ENCODE measurements at places on chromosomes 12 and 14.

DNA sequence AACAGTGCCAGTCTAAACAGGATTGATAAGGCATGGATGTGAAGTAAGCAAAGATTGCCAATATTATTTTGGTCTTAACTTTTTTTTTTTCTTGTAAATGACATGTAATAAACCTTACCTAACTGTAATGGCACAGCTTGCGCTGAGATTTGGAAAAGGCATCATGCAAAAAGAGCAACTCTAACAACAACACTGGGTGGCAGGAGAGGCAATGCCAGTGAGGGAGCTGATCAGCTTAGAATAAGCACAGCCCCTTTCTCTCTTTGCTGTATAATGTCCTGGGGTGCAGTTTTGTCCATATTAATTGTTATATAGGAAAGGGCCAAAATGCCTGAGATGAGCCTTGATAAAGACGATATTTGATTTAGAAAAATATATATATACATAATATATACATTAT lies 1589.7 kb upstream of the FLRT2 start:
- DNase-seq: no peak

GRCh38 chr12:113261847-113262470 lies 40.7 kb downstream of the TPCN1 start:
- peak; percentile 20 for DNase-seq

DNA sequence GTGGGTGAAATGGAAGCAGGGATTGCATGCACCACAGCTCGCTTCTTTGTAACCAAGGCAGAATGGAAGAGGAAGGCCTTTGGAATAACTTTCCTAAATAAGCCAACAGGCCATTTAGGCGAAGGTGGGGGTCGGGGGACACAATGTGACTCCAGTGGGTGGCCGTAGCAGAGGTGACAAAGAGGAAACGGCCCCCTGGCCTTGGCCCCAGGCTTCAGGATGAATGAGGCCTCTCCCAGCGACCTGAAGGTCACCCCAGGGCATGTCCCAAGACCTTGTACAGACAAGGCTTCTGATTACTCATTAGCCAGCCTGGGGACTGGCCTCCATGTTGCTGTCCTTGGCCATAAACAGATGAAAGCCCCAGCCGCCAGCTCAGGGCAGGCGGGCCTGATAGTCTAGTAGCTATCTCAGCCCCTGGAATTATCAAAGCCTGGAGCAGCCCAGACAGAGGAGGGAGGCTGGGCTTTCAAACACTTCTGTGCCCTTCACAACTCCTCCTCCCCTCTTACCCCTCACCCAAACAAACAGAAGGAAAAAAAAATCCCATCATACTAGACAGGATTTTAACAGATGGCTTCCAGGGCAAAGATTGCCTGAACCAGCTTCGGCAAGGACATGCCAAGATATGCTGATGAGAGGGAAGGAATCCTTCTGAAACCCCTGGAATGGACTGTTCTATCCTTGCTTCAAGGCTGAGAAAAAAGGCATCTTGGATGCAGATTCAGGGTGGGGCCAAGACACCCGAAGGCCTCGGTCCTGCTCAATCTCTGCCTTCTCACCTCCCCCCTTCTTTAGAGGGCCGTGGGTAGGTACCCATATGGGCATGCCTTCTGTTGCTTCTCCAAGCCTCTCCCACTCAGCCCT lies 142.3 kb upstream of the PARP11 start:
- no peak for DNase-seq

DNA sequence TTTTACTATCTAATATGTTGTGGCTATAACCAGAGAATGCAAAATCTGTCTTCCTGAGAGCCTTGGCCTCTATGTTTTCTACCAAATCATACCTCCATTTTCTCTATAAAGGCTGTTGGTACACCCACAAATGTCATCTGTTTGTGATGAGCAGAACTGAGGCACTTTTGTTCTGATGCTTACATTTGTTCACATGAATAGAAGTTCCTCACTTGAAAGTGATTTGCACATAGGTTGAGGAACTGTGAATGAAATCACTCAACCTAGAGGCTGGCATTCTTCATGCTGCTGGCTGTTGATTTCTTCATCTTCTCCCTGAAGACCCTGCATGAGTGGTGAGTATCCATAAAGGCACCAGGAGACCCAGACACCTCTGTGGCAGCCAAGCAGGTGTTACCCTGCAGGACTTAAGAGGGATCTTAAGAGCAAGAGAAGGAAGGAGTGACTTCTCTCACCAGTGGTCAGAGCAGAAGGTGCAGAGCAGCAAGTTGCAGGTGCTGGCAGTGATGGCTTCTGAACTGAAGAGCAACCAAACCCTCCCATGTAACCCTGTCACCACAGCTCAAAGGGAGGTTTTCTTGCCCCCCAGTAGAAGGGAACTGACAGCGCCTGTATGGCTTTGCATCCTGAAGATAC lies 110.3 kb downstream of the HMGA2 start:
- no peak for DNase-seq

DNA sequence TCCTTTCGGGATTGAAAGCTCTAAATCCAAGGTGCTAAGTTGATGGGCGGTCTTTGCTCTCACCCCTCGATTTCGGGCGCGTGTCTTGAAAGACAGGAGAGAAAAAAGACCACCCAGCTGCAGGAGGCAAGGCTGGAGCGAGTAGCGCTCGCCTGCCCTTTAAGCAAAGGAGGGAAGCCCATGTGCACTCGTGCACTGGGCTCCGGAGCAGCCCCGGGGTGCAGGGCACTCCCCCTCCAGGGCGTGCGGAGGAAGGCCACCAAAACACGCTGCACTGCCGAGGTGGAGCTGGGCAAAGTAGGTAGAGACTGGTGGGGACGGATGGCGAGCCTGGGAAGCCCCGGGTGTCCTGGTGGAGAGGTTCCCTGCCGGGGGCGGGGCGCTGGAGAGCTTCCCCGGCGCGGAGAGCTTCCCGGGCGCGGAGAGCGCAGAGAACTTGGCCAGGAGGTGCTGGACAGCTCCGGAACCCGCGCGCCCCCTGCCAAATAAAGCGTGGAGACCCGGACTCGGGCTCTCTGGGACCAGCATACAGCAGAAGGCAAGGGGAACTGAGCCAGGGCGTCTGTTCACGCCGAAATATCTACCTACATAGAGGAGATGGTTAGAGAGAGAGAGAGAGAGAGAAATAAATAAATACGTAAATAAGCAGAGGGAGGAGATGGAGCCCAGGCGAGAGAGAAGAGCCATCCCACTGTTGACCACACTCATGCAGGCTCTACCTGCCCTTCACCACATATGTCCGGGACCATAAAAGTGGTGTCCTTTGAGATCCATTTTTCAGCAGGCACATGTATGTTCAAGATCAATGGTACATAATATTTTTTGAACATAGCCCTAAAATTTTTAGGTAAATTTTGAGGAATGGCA lies 662 bp upstream of the NELL2 start:
- peak; percentile 8 for DNase-seq

DNA sequence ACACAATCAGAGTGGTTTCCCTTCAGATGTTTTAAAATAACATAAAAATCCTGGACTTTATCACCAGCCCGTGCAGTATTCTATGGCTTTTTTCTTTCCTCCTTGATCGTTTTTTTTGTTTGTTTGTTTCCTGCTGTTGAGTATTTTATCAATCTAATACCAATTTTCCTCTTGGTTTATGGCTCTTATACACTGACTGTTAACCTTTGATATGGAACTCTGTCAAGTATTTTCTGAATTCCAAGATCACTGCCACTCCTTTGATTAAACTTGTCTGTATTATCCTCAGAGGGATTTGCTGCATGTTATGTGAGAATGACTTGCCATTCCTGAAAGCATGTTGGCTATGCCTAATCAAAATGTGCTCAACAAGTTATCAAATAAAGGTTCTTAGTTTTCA lies 88.4 kb downstream of the PELI2 start:
- no peak for DNase-seq

- DNase-seq: no peak
These were observed 37.2 kb downstream of the SUPT16H start for GRCh38 chr14:21346532-21347135.

GRCh38 chr12:42564556-42564955 lies 25.0 kb downstream of the PRICKLE1 start:
- no peak for DNase-seq

DNA sequence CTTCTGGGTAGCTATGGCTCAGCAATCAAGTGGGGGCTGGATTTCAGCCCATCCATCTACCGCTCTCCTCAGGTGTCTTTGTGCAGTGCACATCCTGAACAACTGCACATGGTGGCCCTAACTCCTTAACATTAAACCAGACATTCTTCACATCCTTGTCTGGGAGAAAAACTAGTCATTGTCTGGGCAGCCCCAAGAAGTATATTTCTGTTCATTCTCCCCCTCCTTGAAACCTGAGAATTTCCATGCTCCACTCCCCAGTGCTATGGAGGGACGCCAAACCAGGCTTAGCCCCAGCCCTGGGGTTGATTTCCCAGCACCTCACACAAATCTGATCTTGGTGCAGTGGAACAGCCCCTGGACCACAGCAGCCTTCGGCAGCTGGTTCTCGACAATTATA lies 13.4 kb downstream of the MYL2 start:
- no peak for DNase-seq

GRCh38 chr14:31932675-31933074 lies 144.4 kb upstream of the ARHGAP5 start:
- no peak for DNase-seq

GRCh38 chr12:82242729-82243128 lies 115.5 kb downstream of the CCDC59 start:
- no peak for DNase-seq

- DNase-seq: no peak
These were observed 2.3 kb downstream of the DICER1 start for GRCh38 chr14:95155045-95155444.

DNA sequence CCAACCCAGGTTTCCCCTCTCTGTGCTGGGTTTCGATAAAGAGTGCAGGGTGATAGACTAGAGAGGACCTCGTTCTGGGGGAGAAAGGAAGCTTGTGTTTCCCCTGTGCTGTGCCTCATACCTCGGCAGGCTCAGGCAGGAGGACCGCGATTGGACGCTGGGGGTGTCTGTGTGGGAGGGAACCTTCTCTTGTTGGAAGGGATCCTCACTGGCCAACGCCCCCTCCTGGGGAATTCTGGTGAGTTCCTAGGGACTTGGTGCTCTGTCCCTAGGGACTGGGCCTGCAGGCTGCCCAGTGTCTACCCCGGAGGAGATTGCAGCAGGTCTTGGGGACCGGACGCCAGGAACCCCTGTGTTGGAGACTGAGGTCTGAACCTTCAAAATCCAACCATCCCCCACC lies 157.4 kb upstream of the PRMT8 start:
- no peak for DNase-seq

- no peak for DNase-seq
These were observed 273.9 kb downstream of the TMEM132D start for GRCh38 chr12:129629901-129630300.

DNA sequence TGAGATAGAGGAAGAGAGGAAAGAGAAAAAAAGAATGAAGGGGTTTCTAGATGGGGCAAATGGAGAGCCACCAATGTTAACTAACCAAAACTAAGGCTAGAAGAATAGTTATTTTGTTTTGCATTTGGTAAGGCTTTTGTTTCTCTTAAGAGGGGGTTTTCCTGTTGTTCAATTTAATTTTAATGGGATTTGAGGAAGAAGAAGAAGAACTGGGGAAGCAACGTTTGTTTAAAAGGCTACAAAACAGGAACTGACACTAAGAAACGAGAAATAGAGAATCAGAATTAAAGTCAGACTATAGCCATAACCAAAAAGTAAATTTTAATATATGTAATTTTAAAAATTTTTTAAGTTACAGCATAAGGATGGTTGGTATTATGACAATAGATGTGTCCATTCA lies 13.7 kb downstream of the TXNDC16 start:
- no peak for DNase-seq

- peak; percentile 4 for DNase-seq
These were observed 936 bp downstream of the TFCP2 start for GRCh38 chr12:51171884-51172514.

DNA sequence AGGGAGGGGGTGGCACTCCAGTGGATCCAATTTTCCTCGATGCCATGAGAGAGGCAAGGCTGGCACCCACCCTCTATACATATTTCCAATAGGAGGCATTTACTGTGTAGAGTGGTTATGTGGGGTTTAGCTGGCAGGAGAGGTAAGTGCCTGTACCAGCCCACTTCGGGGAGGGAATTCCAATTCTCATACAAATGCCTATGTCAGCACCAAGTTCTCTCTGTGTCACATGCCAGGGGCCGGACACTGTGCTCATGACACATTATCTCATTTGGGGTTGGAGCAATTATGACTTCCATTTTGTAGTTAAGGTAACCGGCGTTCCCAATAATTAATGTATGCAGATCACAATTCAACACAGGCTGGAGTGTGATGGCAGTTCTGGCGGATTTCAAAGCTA lies 284.3 kb downstream of the KSR2 start:
- no peak for DNase-seq

DNA sequence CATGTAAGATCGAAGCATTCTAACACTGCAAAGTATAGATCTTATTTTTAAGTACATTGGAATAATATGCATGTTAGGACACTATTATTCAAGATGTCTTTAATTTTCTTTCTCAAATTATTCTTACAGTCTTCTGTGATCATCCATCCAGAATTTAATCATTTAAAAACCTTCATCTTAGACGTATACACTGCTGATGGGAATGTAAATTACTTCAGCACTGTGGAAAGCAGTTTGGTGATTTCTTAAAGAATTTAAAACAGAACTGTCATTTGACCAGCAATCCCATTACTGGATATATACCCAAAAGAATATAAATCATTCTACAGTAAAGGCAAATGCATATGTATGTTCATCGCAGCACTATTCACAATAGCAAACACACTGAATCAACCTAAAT lies 3.2 kb upstream of the RPS29 start:
- no peak for DNase-seq

DNA sequence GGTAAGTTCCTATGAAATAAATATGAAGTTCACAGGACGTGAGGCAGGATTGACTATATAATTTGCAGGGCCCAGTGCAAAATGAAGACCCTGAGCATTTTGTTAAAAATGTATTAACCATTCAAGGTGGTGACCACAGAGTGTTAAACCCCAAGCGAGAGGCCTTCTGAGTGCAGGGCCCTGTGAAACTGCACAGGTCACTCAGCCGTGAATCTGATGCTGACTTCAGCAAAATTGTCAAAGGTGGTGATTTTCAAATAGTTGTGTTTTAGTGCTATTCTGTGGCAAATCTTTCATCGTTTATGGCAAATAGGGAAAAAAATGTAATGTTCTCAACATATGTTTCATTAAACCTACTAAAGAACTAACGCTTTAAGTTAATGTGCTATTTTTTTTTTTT lies 334.0 kb upstream of the NAV3 start:
- DNase-seq: no peak

DNA sequence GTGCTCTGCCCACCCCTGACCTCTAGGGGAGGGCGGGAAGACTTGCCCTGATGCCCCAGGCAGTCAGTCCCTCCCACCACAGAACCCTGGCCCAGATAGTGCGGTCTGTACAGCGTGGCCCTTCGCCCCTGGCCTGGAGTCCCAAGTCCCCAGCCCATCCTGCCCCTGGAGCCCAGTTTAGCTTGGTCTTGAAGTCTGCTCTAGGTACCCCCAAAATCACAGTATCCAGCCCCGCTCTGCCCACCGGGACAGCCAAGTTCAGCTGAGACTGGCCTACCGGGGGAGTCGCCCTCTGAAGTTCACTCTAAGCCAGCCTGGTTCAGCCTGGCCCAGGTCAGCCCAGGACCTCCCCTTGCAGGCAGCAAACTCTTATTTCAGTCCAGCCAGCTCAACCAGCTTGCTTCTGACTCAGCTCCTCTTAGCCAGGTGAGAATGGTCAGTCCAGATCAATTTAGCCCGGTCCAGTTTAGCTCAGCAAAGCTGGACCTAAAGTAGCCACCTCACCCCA lies 75.9 kb downstream of the TMEM121 start:
- DNase-seq: no peak
